Forelimb muscle (tissue), 1 donor: ENCODE measurements at places on chromosomes 1 and 21. TPM values are rescaled to one million over a fixed set of nuclear protein-coding genes. Genes with fewer than 3 reads are reported as not detected.

The RNF207 gene
- 28.1 TPM for polyA plus RNA-seq

The HMGCL gene
- 21.8 TPM for polyA plus RNA-seq

The WNT2B gene
- polyA plus RNA-seq = 4.7 TPM

The CADM3 gene
- polyA plus RNA-seq = 0.47 TPM

The GPR52 gene
- not detected for polyA plus RNA-seq

- no peak for DNase-seq
Observed at GRCh38 chr1:117674521-117675400, 68.9 kb downstream of the TENT5C start.

DNA sequence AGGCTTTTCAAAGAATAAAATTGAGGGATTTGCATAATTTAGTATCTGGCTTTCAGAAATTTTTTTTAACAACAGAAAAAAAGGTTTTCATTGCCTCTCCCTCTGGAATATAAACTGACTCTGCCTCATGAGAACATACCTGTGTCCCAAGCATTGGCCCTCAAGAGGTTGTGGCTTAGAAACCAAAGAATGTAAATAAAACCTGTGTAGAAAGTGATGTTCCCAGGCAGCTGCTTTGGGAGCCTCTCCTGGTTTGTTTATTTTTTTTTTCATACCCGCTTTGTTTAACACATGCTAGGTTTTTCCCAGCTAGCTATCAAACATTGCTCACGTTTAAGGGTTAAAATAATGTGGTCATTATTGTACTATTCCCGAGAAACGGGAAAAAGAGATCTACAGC is 40.5 kb upstream of the IFNAR2 start:
- DNase-seq = no peak

DNA sequence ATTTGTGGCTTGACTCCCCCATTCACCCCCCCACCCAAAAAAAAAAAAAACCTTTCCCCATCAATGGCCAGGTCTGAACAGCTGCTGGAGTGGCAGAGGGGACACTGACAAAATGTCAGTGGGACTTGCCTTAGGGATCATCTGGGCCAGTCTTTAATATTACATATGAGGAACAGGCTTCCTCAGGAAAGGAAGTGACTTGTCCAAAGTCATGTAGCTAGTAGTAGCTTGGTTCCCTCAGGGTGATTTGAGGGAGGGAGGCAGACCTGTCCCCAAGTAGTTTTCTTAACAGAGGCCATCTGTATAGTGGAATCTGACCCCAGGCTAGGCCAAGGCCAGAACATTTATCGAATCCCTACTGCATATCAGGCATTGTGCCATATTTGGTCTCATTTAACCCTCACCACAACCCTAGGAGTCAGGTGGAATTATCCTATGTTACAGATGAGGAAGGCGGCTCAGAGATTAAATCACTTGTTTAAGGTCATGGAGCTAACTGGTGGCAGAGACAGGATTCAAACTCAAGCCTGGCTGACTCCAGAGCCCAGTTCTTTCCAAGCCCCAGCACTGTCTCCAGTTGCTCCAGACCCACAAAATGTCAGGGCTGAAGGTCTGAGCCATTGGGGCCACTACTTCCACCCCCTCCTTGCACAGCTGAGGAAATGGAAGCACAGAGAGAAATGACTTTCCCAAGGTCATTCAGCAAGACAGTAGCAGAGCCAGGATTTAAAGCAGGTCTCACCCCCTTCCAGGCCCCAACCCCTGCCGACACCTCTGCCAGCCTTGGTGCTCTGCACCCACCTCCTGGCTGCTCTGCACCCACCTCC is 10.4 kb downstream of the ZBTB7B start:
- no peak for DNase-seq

- no peak for DNase-seq
Observed at GRCh38 chr1:240492832-240493440, 119.0 kb downstream of the GREM2 start.

DNA sequence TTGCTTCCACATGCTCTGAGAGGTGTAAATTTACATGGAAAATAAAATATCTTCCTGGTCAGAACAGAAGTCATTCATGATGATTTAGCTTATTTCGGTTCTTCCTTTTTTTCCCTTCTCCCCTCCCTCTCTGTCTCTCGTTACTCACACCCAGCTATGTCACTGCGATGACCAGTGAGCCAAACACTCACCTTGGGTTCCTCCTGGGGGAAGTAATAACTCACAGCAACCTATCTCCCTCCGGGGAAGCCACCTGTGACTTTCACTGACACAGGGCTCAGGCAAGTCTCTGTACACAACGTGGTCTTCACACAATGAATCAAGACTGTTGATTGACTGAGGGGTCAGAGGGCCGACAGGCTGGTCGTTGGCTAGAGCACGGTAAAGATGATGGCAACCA is 135.3 kb upstream of the VANGL1 start:
- no peak for DNase-seq

GRCh38 chr21:45022736-45023135 is 51.6 kb upstream of the ADARB1 start:
- DNase-seq = no peak

DNA sequence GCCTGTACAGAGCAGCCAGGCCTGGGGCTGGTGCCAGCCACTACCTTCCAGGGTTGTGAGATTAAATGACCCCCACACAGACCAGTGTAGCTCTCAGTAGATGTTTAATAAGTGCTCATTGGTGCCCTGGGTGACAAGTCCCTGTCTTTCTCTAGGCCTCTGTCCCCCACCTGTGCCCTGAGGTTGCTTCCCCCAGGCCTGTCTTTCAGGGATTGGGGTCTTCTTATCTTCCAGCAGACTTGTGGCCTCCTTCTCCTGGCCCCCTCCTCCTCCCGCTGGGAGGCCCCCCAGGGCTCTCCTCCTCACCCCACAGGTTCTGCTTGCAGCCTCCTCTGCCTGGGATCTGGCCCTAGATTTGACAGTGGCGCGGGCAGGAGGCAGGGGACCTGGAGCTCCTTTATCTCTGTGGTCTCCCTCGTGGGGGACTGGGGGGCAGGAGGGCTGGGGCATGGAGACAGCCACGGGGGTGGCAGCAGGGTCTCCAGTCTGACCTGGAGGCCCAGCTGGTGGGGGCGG is 40.3 kb downstream of the EPHA2 start:
- no peak for DNase-seq
